ENCODE measurements at places on chromosomes 7 and 10.

DNA sequence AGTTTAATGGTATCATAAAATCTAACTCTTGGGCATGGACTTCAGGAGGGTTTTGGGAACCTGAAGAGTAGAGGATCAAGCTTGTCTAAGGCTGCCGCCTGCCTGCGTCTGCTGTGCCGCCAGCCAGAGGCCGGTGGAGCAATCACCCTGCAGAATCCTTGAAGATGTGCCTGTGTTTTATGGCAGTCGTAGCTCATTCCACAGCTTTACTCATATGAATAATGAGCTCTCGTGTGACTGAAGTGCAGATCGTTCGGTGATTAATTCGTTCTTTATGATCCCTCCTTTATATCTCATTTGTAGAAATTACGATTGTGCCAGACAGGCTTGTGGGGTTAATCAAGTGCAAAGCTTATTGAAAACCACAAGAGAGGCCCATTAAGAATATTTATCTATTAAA is 100.8 kb downstream of the ACTR3B start:
- no peak for DNase-seq

- no peak for DNase-seq
These were observed 6.0 kb downstream of the CCDC186 start for GRCh38 chr10:114167985-114168384.

GRCh38 chr10:88932539-88933256 is 19.9 kb downstream of the ACTA2 start:
- no peak for DNase-seq

- no peak for DNase-seq
These were observed 80.3 kb downstream of the ANK3 start for GRCh38 chr10:60309371-60309770.

DNA sequence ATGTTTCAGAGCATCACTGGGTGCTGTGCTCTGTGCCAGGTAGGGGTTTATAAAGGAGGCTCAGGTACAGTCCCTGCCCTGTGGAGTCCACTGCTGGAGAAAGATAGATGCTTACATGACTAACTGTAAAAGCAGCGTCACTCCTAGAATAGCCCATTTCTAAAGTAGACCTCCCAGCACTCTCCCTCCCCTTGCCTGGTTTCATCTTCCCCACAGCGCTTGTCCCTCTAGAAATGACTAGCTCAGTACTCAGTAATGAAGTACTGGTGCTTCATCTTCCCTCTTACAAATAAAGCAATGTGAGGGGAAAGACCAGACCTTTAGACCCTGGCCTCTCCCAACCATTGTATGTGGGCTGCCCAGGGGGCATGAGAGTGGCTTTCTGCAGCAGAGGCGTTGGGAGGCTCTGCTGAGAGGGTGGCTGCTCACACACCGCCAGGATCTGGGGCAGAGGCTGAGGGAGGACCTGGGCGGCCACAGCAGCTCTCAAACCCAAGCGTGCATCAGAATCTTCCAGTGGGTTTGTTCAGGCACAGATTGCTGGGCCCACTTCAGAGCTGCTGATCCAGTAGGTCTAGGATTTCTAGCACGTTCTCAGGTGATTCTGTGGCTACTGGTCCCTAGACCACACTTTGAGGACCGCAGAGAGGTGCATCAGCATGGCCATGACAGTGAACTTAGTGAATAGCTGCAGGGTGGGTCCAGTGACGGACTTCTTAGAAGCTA is 110.3 kb upstream of the ANLN start:
- DNase-seq: no peak

DNA sequence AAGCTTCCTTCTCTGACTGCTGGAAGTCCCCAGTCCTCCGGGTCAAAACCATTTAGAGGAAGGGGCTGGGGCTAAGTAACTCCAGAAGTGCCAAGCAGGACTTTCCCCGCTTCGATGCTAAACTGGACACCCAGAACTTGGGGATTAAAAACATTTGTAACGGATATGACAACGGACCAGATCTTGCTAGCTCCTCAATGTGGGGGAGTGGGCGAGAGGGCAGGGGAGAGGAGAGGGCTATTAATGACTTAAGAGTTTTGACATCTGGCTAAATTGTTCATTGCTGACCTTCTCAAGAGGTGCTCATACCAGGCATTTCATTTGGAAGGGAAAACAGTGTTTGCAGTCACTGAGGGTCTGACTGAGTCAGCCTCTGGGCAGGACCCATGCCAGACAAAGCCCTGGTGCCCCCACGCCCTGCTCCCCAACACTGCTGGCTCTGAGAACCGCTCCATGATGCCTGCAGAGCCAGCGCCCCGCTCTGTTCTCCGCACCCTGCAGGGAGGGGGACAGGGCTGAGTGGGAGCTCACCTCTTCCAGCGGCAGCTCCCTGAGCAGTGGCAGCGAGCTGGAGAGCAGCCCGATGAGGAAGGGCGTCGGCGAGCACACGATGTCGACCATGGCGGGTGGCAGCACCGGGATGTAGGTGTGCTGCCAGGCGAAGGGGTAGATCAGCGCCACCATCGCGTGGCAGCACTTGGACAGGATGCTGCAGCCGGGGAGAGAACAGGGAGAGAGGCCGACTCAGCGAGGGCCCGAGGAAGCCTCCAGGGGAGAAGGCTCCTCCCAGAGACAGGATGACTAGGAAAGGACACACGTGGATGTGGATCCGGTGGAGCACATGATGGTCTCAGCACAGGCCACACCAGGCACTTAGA is 47.7 kb upstream of the MKRN1 start:
- no peak for DNase-seq

- DNase-seq: no peak
These were observed 6.3 kb downstream of the TRPV5 start for GRCh38 chr7:142927085-142927745.

DNA sequence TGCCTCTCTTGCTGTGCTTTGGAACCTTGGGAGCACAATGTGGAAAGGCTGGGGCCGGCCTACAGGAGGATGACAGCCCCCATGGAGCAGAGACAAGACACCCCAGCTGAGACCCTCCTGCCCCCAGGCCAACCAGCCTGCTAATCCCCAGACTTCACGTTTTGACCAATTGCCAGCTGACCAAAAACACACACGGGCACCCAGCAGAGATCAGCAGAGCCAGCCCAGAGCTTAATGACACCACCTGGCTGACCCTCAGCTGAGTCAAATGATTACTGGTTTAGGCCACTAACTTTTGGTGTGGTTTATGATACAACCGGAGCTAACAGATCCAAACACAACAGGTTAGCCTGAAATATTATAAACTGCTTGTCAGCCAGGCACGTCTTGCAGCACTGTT is 111.2 kb upstream of the KIF5B start:
- no peak for DNase-seq

DNA sequence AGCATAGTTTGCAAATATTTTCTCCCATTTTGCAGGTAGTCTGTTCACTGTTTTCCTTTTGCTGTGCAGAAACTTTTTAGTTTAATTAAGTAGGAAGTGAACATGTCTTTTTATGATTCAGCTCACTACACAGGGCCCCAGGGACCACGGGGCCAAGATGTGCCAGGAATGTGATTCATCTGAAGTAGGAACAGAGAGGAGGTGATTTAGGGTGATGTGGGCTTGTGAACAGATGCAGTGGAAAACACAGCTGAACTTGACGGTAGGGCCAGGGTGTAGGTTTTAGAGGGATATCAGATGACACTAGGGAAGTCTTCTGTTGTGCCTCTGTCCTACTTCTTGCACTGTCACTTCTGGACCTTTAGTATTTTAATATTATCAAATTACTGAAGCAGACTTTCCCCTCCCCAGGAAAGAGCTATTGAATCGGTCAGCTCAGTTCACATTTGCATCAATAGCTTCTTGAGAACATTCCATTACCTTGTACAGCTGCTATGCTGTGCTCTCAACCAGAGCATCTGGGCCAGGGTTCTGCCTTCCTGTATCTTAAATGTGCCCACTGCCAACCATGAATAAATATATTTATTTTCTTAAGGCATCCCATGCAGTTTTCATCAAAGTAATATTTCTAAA is 96.9 kb downstream of the OSBPL3 start:
- DNase-seq: no peak

DNA sequence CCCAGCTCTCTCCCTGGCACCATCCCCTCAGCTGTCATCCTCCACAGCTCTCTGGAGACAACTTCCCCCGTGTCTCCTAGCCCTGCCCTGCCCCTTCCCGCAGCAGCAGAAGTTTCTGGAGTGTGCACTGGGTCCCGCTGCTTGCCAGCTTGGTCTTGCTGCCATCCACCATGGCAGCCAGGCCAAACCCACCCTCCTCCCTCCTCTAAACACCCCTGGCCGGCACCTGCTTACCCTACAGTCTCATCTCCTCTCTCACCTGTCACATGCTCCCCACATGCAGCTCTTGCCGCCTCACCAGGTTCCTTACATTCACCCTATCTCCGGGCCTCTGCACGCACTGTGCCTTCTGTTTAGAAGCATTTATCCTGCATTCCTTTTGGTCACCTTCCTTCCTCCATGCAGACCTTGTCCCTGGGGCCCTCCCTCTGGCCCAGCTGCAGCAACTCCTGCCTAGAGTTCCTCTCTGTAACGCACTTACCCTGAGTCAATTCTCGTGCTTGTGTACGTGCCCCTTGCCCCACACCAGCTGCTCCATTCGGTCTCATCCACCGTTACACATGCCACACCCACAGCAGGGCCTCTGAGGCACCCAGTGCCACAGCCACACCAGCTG is 93.9 kb upstream of the RET start:
- no peak for DNase-seq

DNA sequence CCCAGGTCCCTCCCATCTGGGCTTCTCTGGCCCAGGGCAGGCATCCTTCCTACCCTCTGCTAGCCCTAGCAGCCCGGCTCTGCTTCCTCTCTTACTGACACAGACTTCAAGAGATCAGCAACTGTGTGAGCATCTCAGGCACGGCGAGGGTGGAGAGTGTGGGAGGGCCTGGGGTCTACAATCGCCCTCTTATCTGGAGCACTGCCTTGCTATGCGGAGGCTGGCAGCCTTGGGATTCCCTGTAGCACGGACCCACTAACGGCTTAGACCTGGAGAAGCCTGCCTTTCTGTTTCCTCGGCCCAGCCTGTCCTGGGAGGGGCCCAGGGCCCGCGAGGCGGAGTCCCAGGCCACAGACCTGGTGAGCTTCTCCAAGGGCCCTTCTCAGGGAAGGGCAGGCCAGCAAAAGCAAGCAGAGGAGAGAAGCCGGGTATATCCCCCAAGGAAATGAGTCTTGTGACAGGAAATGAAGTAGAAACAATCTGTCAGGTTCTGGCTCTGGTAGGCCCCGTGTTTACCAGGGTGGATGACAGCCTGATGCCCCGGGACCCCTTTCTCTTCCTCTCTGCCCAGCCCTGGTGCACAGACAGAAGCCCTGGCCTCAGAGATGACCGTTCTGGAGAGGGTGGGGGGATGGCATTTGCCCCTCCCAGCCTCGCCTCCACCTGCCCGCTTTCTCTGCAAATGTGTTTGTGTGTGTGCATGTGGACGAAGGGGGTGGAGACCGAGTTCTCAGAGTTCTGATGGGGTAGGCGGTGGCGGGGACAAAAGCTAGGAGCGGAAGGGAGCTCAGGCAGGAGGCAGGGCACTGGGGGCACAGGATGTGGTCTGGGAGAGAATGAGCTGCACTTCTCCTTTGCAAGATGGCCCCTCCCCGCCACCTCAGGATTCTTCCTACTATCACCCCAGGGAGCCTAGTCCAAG is 2.5 kb downstream of the LRCH4 start:
- DNase-seq: no peak

DNA sequence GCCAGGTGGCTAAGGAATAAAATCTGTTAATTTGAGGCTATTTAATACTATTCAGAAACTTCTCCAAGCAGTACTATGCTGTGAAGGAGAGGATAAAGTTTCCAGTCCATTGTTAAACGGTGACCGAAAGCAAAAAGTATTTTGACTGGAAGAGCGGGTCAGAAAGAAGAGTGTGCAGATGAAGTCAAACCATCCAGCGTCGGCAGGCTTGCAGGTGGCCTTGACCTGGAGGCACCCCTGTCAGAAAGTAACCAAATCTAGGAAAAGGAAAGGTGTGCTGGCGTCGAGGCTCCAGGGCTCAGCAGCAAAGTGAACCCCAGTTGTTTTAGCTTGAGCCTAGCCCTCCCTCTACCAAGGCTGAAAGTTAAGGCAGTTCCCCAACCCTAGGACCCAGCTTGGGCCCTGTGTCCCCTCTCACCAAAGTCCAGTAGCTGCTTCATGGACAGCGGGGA is 544 bp downstream of the PDK4 start:
- DNase-seq: no peak

DNA sequence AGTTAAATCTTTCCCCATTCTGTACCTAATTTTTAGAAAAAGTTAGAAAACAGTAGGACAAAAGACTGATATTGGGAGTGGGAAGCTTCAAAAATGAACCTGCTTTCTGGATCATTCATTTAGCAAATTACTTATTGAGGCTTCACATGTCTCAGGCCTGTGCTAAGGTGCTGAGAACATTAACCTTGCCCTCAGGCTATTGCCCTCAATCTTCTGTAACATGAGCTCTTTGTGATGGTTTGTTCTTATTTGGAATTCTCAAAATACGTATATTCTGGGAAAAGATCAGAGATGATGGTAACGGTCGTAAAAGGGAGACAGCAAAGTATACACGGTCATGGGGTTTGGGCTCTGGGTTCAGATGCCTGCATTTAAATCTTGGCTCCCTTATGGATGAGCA is 39.5 kb upstream of the PRKG1 start:
- DNase-seq: no peak

DNA sequence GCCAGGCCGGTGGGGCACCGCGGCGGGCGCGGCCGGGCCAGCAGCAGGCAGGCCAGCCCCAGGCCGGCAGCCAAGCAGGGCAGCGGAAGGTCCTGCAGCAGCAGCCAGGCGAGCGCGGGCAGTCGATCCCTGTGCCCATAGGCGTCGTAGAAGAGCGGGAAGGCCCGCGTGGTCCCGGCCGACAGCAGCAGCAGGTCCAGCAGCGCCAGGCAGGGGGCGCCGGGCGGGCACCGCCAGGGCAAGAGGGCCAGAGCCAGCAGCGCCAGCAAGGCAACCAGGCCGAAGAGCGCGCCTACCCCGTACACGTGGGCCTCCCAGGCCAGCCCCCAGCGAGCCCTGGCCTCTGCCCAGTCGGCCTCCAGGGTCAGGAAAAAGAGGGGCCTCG is 8.4 kb upstream of the RBM28 start:
- no peak for DNase-seq

GRCh38 chr10:79241990-79242619 is 105.2 kb upstream of the PPIF start:
- DNase-seq: peak; percentile 43

DNA sequence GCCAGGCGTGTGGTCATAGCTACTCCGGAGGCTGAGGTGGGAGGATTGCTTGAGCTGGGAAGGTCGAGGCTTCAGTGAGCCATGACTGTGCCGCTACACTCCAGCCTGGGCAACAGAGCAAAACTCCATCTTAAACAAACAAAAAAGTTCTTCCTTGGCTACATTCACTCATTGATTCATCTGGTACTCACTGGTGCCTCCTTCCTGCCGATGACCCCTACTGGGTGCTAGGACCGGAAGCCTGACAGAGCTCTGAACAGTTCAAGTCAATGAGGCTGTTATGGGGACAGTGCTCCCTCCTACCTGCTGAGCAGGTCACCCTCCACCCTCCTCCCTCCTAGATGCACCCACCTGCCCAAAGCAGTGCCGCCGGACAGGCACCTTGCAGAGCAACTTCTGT is 4.9 kb downstream of the PCOLCE start:
- DNase-seq: no peak

GRCh38 chr10:129057856-129058663 is 409.0 kb upstream of the MGMT start:
- no peak for DNase-seq

GRCh38 chr10:6274040-6274439 is 71.3 kb downstream of the PFKFB3 start:
- no peak for DNase-seq
